Neural progenitor cell (in vitro differentiated cells): ENCODE measurements at places on chromosomes 3 and 15. TPM values are rescaled to one million over a fixed set of nuclear protein-coding genes. Genes with fewer than 3 reads are reported as not detected.

- no peaks in the 10 kb centered on the region for H3K36me3 ChIP-seq
- H3K4me3 ChIP-seq, result peak overlapping the region; percentile 97
- H3K27me3 ChIP-seq, result no peaks in the 10 kb centered on the region
- H3K27ac ChIP-seq, result peak overlapping the region; percentile 91
- peaks cover 11% of the 10 kb centered on the region for H3K4me1 ChIP-seq
- peak; percentile 68 for DNase-seq
These were observed 1.1 kb downstream of the ZBTB20 start for GRCh38 chr3:115146032-115146417.

DNA sequence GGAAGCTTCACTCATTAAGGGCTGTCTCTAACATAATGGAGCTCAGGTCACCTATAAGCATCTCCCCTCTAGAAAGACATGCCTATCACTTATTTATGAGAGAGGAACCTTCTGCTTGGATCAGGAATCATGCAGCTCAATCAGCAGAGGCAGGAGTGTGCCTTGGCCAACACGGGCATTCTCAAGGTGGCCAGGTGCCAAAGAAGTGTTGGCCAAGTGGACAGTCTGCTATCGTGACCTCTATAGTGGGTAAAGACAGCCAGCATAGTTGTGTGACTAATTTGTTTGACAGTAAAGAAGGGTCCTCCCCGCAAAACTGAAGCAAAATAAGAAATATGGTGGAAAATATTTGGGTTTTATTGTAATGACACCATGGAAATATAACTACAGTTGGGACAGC lies 14.7 kb upstream of the AGTR1 start:
- H3K27me3 ChIP-seq, result no peaks in the 10 kb centered on the region

DNA sequence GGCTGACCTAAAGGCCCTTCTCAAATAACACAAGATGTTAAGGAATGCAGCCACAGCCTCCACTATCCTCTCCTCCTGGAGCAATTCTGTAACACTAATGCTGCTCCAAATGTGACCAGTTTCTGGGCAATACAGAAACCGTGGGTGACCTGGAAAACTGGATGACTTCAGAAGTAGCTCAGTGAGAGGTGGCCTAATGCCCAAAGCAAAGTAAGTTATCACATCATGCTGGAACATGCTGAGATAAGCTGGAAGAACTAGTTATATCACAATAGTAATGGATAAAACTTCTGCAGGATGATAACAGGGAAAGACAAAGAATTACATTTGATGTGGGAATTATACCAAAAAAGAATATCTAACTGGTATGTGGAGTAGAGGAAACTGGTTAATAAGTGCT lies 72.0 kb downstream of the DHX30 start:
- peak; percentile 39 for DNase-seq
- H3K36me3 ChIP-seq, result no peaks in the 10 kb centered on the region
- peak overlapping the region; percentile 23 for H3K4me3 ChIP-seq
- no peaks in the 10 kb centered on the region for H3K27me3 ChIP-seq

The EXD1 gene
- total RNA-seq, result 0.06 and 0.41 TPM in 2 replicates
